ENCODE measurements at places on chromosomes 13 and 19.

GRCh38 chr19:30402436-30403202, 30.4 kb downstream of the ZNF536 start:
- no peak for DNase-seq

DNA sequence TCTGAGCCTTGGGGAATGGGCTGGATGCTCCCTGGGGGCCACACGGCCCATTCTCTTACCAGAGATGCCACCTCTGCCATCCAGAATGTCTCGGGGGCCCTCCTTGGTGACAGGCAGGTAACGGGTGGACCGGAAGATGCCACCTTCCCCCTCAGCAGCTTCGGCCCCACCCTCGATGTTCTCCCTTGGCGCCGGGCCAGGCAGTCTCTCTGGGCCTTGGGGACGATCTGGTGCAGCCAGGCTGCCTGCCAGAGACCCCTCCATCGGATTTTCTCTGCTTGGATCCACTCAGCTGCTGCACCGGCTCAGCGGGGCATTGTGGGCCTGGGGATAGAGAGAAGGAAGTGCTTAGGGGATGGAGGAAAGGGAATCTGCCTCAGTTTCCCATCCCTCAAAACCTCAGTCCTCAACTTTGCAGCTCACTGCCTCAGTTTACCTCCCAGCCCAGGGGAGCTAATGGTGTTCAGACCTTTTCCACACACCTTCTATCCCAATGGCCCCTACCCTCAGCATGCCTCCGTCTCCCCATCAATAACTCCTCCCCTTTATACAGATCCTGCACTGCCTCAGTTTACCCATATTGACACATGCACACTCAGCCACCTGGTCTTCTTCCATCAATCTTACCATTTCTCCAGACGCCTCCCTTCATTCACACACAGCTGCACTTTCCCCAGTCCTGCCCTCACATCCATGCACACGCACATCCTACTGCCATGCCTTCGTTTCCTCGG, 1.5 kb downstream of the WIZ start:
- DNase-seq = no peak

DNA sequence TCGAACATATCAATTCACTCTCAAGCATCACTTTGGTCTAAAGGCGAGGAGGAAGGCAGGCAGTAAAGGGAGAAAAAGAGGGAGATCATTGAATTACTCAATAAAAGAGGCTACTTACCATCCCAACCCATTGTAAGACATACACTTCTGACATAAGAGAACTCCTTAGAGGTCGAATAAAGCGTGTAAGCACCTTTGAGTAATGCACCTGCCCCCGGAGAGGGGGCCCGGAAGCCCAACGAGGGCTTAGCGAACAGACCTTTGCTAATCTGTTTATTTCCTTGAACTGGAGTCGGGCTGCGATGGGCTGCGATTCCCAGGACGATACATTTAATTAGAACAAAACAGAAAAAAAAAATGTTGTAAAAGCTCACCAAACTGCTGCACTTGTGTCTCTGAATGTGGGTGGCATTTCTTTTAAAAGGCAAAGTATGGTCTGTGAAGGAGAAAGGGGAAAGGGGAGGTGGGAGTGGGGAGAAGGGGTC, 3.0 kb downstream of the ZC3H4 start:
- no peak for DNase-seq

DNA sequence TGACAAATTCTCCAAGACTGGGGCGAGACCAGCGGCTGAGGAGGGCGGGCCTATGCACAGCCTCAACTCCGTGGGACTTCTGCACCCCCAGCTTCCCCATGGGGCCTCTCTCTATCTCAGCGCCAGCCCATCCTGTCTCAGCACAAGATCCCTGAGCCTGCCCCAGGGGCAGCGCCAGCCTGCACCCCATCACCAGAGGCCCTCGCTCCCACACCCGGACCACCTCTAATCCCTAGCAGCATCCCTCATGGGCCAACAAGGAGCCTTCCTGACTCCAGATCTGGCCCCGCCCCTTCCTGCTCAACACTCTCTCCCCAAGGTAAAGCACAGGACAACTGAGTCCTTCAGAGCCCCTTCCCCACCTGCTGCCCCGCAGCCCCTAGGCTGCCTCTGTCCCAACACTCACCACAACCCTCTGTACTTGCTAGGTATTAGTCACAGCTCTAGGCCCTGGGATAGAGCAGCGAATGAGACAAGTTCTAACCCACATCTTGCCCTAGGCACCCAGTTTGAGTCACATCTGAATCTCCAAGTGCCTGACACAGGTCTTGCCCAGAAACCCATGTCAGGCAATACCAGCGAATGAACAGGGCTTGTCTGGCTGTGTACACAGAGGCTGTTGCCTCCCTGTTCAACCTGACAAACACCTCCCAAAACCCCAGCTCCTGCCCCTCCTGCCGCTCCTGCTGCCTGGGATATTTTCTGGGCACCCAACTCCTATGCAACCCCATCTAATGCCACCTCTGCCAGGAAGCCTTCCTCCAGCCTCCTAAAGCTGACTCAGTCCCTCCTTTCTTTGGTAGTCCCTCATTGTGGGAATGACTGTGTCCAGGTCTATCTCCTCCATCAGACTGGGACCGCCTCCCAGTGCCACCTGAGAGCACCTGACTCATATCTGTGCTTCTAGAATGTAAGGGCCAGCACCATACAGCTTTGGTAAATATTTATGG, 18.6 kb downstream of the GRIK5 start:
- DNase-seq = no peak

- DNase-seq = no peak
Observed at GRCh38 chr13:85303630-85304029, 495.6 kb downstream of the SLITRK6 start.

- no peak for DNase-seq
Observed at GRCh38 chr19:54448040-54448773, 792 bp upstream of the LENG8 start.

- DNase-seq = no peak
Observed at GRCh38 chr13:78997902-78998629, 339.1 kb upstream of the OBI1 start.

GRCh38 chr19:49820125-49820524, 2.0 kb downstream of the MED25 start:
- DNase-seq = no peak

DNA sequence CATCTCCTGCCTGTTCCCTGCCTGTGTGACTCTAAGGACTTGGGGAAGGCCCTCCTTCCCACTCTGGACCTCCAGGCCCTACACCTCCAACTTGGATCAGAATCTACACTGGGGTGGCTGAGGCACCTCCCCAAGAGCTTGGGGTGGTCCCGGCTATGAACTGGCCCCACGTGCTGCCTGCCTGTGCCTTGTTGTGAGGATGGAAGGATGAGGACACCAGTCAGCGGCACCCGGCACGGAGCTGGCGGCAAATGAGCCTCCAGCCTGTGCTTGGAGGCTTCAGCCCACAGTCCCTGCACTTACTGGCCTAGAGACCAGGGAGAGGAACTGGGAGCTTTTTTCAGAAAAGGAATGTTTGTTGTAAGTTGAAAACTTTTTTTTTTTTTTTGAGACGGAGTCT, 8.5 kb downstream of the AKAP8 start:
- DNase-seq = no peak

DNA sequence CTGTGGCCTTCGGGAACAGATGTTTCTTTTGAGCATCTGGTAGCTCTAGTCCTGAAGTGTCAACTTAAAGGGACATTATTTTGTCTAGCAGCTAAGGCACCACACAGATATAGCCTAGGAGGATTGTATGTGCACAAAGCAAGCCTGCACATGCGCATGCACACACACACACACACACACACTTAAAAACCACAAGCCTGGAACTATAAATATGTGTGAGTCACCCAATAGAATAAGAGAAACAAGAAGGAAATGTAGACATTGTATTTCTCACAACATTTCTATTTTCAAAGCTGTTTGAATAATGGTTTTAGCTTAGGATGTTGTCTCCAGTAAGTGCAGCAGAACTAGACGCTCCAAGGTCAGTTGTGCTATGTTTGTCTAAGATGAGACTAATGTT, 516.5 kb downstream of the SUCLA2 start:
- DNase-seq = no peak

Measured in stimulated activated CD8-positive, alpha-beta memory T cell treated with anti-CD3 and anti-CD28 coated beads, Interleukin-7, amount 100 ng/mL, for 48 hours (primary cell).